Fibroblast of pulmonary artery (primary cell): ENCODE measurements at places on chromosomes 3 and 15.

- DNase-seq = no peak
Observed at GRCh38 chr3:161879470-161879869, 382.9 kb downstream of the OTOL1 start.

- no peak for DNase-seq
Observed at GRCh38 chr3:164397462-164397861, 680.8 kb downstream of the SI start.

DNA sequence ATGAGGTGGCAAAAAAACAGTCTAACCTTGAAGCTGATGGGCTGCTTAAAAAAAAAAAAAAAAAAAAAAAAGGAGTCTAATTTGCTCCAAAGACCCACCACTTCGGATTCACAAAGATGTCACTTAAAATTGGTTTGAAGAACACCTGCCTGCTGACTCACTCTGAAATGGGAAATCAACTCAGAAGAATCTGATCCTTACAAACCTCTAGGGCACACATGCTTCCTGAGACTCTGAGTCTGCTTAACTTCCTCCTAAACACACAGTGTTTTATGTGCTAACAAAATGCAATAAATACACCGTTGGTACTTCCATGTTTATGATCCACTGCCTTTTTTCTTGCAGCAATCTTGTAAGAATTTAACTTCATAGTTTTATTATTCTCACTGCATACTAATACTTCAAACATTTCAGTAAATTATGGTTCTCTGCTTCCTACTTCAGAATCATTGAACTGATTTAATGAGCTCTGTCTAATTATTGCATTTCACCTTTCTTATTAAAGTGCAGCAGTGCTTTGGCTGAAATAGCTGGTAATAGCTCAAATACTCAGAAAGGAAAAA, 73.0 kb upstream of the FRMD4B start:
- no peak for DNase-seq

DNA sequence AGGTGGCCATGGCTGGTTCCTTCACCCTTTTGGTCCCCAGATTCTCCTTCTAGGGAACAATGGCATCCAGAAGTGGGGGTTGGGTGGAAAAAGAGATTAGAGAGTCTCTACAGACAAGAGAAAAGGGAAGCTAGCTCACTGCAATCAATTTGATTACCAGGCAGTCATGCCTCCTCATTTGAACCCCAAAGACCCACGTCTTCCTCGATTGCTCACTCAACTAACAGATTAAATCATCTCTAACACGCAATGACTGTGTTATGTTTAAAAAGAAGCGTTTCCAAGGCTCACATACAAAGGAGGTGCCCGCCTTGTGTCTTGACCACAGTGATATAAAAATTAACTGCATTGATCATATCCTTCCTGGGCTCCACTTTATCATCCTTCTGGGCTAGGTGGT, 57.6 kb downstream of the BHLHE40 start:
- DNase-seq = no peak

GRCh38 chr3:174318181-174318580, 541.0 kb upstream of the NAALADL2 start:
- DNase-seq = no peak

DNA sequence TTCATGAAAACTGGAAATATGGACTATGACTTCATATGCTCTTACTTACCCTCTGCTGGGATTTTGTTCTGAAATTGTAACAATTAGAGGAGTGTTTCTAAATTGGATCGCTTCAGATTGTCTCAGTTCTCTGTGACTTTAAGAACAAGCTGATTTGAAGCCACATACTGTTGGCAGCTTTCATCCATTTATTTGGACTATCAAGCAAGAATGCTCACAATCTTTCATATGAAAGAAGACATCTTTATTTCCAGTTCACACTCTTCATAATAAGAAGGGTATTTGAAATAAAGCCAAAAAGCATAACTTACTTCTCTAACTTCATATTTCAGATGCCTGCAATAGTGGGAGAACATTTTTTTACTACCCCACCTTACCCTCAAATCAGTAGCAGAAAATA, 491.6 kb upstream of the TPRG1 start:
- DNase-seq = peak; percentile 58
